Epithelial cell of esophagus (primary cell): ENCODE measurements at places on chromosomes 3 and 15.

GRCh38 chr15:69926006-69926405 is 171.7 kb downstream of the TLE3 start:
- no peak for DNase-seq

DNA sequence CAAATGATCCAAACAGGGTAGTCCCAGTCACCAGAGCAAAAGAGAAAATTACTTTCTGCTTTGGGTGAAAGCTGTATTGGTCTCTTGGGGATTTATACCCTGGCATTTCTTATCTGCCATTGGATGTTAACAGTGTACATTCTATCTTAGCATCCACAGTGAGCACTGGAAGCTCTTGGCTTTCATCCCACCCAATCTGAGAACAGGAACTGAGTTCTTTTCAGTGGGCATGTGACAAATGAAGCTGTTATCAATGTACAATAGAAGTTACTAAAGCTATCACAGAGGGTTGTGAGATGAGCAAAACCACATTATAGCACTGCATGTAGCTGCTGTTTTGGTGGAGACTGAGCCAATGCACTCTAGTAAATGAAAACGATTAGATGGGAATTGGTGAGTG is 300.7 kb downstream of the TUSC7 start:
- DNase-seq = no peak

- no peak for DNase-seq
Observed at GRCh38 chr15:98952381-98952803, 55.2 kb downstream of the PGPEP1L start.

DNA sequence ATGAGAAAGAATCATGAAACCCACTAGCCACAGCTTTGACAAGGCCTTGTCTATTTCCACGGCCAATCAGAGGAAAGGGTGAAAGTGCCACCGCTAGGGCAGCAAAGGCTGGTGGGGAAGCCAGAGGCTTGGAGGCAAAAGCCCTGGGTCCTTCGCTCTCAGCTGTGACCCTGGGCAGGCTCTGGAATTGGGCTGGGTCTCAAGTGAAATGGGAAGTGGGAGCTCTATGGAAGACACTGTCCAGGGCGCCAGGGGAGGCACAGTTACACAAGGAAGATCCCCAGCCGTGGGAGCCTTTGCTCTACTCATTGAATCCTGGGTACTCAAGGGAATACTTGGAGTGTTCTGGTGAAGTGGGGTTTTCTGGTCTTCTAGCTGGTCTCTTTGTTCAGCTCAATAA is 136.2 kb downstream of the ASB7 start:
- no peak for DNase-seq

- no peak for DNase-seq
Observed at GRCh38 chr3:171790898-171791691, 19.2 kb downstream of the PLD1 start.

DNA sequence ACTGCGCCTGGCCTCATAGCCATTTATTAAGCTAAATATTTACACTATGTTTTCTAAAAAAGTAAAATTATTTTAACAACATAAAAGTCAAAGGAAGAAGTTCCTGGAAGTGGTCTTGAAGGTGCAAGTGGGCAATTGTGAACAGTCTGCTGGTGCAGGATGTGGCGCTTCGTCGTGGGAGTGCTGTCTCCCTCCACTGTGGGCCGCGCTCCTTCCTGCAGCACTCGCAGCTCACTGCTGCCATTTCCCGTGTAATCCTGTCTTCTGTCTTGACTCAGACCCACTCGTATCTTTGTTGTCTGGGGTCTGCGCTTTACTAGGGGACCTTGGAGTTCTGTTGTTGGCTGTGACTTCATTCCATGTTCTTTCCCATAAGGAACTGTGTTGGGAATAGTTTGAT is 56.3 kb downstream of the APBA2 start:
- no peak for DNase-seq

- no peak for DNase-seq
Observed at GRCh38 chr3:190860521-190860920, 2.0 kb downstream of the GMNC start.
